HAP-1 (cell line): ENCODE measurements at places on chromosomes 1 and 21.

DNA sequence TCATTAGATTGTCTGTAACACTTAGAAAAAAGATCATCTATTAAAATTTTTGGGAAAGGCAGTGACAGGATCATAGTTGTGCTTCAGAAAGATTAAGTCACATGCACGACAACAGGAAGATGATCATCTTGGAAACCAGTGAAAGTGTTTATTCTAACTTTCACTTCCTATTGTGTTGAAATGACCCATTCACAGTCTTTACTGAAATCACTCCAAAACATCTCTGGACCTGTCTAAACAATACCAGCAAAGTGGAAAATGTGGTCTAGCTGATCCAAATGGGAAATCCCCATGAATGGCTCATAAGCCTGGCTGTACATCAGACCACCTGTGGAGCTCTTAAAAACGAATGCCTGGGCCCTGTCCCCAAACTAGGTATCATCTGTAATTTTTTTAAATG is 111.1 kb upstream of the ETV3 start:
- DNase-seq, result no peak

DNA sequence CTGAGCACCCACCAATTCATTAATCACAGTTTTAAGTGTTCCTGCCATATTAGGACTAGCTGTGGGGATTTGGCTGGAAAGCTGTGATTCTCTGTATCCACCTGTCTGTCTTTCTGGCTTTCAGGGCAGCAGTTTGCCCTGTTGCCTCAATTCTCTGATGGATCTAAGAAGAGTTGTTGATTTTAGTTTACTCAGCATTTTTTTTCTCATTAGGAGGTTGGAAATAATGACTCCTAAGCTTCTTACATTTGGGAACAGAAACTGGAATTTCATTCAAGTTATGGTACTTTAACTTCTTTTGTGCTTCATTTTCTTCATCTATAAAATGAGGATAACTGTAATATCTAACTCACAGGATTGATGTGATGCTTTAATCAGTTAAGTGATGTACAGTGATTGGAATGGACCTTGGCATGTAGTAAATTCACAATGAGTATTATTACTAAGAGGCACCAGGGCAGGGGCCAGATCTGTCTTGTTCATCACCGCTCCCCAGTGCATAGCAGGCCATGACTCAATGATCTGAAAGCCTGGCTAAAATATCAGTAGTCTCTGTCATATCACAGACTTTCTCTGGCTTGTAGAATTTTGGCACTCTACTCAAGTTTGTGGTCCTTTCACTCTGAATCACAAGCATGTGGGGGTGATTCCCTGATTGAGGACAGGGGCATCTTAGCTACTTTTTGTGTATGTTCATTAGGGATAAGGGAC is 51.4 kb upstream of the GREM2 start:
- no peak for DNase-seq

DNA sequence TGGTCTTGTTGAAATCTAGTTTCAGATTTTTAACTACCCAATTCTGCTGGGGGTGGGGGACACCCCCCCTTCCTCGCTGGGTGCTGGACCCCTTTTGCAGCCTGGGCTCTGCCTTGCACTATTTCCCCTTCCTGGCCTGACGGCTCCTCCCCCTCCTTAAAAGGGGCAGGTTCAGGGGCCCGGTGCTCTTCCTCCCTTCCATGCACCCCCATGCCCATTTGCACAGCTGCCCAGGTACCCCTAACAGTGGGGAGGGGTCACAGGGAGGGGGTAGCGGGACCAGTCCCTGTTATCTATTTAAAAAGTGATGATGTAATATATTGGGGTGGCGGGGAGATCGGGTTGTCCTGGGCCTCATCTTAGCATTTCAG is 15.3 kb downstream of the ZBTB7B start:
- DNase-seq, result no peak

DNA sequence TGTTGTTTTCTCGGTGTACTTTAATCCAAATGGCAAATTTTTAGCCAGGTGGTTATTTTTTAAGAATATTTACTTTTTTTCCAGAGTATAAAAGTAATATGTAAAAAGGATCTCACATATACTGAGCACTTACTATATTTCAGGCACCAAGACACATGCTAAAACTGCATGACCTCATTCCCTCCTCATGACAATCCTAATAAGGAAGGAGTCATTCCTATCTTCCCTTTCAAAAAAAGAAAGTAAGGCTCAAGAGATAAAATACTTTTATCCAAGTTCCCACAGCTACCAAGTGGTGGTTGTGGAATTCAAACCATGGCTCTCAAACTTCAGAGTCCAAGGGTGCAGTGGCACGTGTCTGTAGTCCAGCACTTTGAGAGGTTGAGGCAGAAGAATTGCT is 19.4 kb downstream of the ATP2B4 start:
- no peak for DNase-seq

DNA sequence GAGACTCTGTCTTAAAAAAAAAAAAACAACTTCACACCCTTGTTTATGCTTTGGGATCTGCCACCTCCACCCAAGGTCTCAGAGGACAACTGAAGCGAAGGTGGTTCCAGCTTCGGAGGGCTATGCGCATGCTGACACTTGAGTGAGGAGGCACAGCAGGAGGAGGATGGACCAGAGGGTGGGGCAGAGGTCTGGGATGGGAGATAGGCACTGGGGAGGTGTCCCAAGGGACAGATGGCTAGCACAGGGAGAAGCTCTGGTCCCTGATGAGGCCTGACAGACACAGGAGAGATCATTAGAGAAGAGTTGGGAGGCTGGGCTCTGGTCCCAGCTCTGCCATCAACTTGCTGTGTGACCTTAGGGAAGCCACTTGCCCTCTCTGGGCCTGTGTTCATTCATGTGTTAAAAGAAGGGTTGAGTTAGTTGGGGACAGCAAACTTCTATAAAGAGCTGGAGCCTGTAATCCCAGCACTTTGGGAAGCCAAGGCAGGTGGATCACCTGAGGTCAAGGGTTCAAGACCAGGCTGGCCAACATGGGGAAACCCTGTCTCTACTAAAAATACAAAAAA is 16.8 kb downstream of the E2F2 start:
- no peak for DNase-seq
